ENCODE measurements at places on chromosomes 13 and 19. TPM values are rescaled to one million over a fixed set of nuclear protein-coding genes. Genes with fewer than 3 reads are reported as not detected.
A peak's percentile ranks its signal among the peaks of the same experiment; 100 is the strongest.

The CD22 gene
- 7.0 TPM for total RNA-seq

- no peak overlapping the region for H3K4me3 ChIP-seq
- no peaks in the 10 kb centered on the region for H3K27me3 ChIP-seq
- H3K4me1 ChIP-seq, result no peaks in the 10 kb centered on the region
- no peak for DNase-seq
- H3K36me3 ChIP-seq, result no peaks in the 10 kb centered on the region
- H3K27ac ChIP-seq, result no peak overlapping the region
Observed at GRCh38 chr19:16368385-16369305, 44.0 kb downstream of the KLF2 start.

DNA sequence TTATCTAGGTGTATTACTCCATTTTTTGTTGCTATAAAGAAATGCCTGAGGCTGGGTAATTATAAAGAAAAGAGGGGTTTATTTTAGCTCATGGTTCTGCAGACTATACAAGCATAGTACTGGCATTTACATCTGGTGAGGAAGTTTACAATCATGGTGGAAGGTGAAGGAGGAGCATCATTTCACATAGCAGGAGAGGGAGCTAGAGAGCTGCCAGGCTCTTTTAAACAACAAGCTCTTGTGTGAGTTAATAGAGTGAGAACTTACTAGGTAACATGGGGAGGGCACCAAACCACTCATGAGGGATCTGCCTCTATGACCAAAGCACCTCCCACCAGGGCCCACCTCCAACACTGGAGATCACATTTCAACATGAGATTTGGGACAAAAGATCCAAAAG is 221.7 kb upstream of the GPC6 start:
- H3K27ac ChIP-seq, result no peak overlapping the region
- no peaks in the 10 kb centered on the region for H3K4me1 ChIP-seq
- no peaks in the 10 kb centered on the region for H3K36me3 ChIP-seq
- H3K4me3 ChIP-seq, result no peak overlapping the region

The DLL3 gene
- 0.17 TPM for total RNA-seq

The OR7D2 gene
- total RNA-seq, result 0.07 TPM

The CD70 gene
- 2.1 TPM for total RNA-seq

The SIGLEC8 gene
- not detected for total RNA-seq

DNA sequence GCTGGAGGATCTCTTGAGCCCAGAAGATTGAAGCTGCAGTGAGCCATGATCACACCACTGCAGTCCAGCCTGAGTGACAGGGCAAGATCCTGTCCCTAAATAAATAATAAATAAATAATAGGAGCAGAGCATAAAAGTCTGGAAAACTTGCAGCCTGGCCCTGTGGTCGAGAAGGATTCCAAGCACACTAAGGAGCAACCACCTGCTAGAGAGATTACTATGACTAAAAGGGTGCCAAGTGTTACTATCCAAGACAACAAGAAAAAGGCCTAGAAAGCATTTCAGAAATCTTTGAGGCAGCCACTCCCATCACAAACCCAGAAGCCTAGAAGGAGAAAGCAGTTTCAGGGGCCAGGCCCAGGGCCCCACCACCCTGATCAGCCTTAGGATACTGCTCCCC is 46.1 kb downstream of the LHFPL6 start:
- no peaks in the 10 kb centered on the region for H3K4me1 ChIP-seq
- H3K27ac ChIP-seq, result no peak overlapping the region
- DNase-seq, result no peak
- no peak overlapping the region for H3K4me3 ChIP-seq
- no peaks in the 10 kb centered on the region for H3K27me3 ChIP-seq

DNA sequence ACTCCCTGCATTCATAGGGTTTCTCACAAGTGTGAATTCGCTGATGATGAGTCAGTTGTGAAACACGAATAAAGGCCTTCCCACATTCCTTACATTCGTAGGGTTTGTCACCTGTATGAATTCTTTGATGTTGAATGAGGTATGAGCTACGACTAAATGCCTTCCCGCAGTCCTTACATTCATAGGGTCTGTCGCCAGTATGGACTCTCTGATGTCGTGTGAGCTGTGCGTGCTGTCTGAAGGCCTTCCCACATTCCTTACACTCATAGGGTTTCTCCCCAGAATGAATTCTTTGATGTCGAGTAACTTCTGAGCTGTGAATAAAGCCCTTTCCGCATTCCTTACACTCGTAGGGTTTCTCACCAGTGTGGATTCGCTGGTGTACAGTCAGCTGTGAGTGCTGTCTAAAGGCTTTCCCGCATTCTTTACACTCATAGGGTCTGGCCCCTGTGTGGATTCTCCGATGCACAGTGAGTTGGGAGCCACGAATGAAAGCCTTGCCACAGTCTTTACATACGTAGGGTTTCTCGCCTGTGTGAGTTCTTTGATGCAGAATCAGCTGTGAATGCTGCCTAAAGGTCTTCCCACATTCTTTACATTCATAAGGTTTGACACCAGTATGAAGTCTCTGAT is 30.5 kb upstream of the COX7A1 start:
- H3K27me3 ChIP-seq, result no peaks in the 10 kb centered on the region
- peak overlapping the region; percentile 5 for H3K4me3 ChIP-seq
- H3K4me1 ChIP-seq, result peaks cover 45% of the 10 kb centered on the region
- no peaks in the 10 kb centered on the region for H3K36me3 ChIP-seq
- peak overlapping the region; percentile 58 for H3K27ac ChIP-seq
- peak; percentile 45 for DNase-seq

- DNase-seq, result no peak
- H3K27ac ChIP-seq, result no peak overlapping the region
- H3K36me3 ChIP-seq, result no peaks in the 10 kb centered on the region
- peaks cover 17% of the 10 kb centered on the region for H3K4me1 ChIP-seq
- H3K27me3 ChIP-seq, result no peaks in the 10 kb centered on the region
Observed at GRCh38 chr19:1290196-1290702, 4.6 kb downstream of the EFNA2 start.

The ATP1A3 gene
- total RNA-seq, result 34.7 TPM

- no peak overlapping the region for H3K4me3 ChIP-seq
- no peak overlapping the region for H3K27ac ChIP-seq
- no peaks in the 10 kb centered on the region for H3K4me1 ChIP-seq
- 0 out of 2 replicates have a peak, but pooled peaks cover 3% of the 10 kb centered on the region for H3K27me3 ChIP-seq
- DNase-seq, result no peak
- no peaks in the 10 kb centered on the region for H3K36me3 ChIP-seq
Observed at GRCh38 chr19:42571116-42571515, 23.6 kb downstream of the CEACAM8 start.

Data from HCT116 (cell line).